Smooth muscle cell of trachea (primary cell): ENCODE measurements at places on chromosomes 3 and 15. TPM values are rescaled to one million over a fixed set of nuclear protein-coding genes. Genes with fewer than 3 reads are reported as not detected.

TIPARP gene
- 26.5 and 29.7 TPM in 2 replicates for total RNA-seq

LYZL4 gene
- not detected in 2 replicates for total RNA-seq

SATB1 gene
- 20.2 and 20.8 TPM in 2 replicates for total RNA-seq

KNL1 gene
- total RNA-seq, result 1.2 and 28.2 TPM in 2 replicates

SPATA12 gene
- under 0.01 and 0.15 TPM in 2 replicates for total RNA-seq

MED12L gene
- 0.33 and 0.44 TPM in 2 replicates for total RNA-seq

ZIC4 gene
- not detected in 2 replicates for total RNA-seq

TRAT1 gene
- not detected in 2 replicates for total RNA-seq

GRIP2 gene
- total RNA-seq, result 0.15 and 0.17 TPM in 2 replicates

RBP2 gene
- not detected in 2 replicates for total RNA-seq

FBXO40 gene
- under 0.01 TPM in 1 of 2 replicates, not detected in the other for total RNA-seq
